Suppressor macrophage treated with lipopolysaccharide for 1 hour (primary cell): ENCODE measurements at places on chromosomes 5 and 9.
A peak's percentile ranks its signal among the peaks of the same experiment; 100 is the strongest.

- no peak for DNase-seq
Measured at GRCh38 chr5:133847301-133847700, 121.1 kb downstream of the C5orf15 start.

- DNase-seq = no peak
Measured at GRCh38 chr9:81879501-81879916, 48.7 kb upstream of the SPATA31D4 start.

- DNase-seq = peak; percentile 88
Measured at GRCh38 chr5:89120719-89121118, 237.7 kb upstream of the MEF2C start.

DNA sequence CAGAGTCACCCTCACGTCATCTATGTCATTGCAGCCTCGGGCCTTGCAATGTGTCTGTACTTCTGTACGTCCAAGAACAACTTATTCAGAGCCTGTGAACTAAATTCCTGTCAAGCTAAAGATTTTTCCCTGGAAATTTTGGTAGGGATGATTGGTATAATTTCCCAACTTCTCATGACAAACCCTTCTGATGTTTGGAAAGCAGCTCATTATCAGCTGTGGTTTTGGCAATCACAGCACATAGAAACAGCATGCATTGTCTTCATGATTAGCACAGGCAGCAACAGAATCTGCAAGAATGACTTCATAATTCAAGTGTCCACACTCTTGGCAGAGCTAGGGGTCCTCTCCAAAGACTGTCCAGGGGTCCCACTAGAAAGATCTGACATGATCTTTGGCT is 49.5 kb downstream of the APBA1 start:
- no peak for DNase-seq

GRCh38 chr9:136545692-136545964 is 220 bp downstream of the NOTCH1 start:
- no peak for DNase-seq

DNA sequence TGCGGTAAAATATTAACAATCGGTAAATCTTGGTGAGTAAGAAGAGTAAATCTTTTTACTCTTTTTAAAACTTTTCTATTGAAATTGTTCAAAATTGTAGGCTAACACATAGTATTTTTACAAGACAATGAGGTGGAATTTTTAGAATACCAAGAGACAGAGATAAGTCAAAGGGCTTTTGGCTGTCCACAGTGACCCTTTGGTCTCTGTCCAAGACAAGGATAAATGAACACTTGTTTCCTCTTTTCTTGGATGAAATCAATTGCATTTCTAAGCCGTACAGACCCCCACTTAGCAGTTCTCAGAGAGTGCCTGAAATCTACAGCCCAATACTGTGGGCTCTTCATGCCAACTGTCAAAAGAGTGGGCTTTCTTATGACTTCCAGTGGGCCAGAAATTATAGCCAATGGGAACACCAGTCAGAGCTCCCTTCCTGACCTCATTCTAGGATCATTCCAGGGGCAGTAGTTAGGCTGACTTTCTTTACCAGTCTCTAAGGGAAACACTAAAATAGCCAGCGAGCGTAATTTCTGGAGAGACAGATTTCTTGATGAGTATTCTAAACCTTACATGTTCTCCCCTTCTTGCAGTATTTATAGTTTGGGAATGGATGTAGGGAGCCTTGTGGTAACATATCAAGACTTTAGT is 74.1 kb downstream of the GALNT10 start:
- no peak for DNase-seq

GRCh38 chr9:124218438-124218982 is 39.2 kb upstream of the NEK6 start:
- DNase-seq = peak; percentile 94

GRCh38 chr5:98735806-98736507 is 37.5 kb upstream of the RGMB start:
- DNase-seq = no peak

- no peak for DNase-seq
Measured at GRCh38 chr9:125493881-125494652, 212.9 kb downstream of the MAPKAP1 start.

DNA sequence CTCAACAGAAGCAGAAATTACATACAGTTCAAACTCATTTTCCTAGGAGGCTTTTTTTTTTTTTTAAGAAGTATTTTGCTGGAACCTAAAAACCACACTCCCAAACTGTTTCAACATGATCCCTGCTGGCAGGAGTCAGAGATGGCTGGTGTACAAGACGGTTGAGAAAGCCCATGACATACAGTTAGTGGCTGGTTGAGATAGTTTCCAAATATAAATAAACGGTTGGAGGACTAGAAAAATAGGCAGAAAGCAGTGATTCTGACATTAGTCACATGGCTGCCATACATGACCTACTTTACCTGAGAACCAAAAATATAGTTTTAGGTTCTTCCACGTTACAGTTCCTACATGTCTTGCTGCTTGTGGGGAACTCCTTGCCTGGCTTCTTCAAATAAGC is 31.7 kb upstream of the BASP1 start:
- peak; percentile 41 for DNase-seq

- no peak for DNase-seq
Measured at GRCh38 chr9:129719135-129719534, 33.7 kb downstream of the PTGES start.

GRCh38 chr5:136064510-136064909 is 35.7 kb downstream of the TGFBI start:
- no peak for DNase-seq

DNA sequence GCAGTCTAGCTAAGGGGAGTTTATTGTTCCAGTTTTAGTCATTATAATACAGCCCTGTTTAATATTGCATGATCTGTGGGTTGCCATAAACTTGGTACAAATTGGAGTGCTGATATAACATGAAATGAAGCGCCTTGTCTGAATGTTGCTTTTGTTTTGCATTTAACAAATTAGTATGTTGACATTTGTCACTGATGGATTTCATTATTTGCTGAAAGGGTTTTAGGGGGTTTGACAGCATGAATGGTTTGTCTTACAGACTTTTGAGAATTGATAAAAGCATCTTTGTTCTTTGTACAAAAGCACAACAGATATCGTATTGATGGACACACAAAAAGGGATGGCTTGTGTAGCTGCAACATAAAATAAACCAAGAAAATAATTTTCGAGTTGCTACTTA is 178.3 kb downstream of the AOPEP start:
- DNase-seq = no peak

DNA sequence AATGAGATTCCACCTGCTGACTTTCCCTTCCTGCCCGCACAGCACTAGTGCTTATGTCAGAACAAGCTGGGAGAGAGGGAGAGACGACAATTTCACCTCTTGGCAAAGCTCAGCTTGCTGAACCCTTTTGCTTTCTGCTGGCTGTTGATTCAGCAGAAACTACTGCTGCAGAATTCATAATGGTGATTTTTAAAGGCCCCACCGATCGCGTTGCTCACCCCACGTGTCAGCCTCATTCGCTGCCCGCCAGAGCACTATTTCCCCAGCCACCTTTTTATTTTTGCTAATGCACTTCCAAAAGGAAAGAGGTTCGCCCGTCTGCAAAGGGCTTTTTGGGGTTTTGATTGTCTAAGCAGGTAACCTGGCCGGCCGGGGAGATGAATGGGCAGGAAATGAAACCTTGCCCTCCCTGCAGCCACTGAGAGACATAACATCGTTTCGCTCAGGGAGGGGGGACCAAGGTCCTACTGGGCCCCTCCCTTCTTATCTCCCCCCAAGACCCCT is 1.3 kb downstream of the PPP2R2B start:
- DNase-seq = no peak

DNA sequence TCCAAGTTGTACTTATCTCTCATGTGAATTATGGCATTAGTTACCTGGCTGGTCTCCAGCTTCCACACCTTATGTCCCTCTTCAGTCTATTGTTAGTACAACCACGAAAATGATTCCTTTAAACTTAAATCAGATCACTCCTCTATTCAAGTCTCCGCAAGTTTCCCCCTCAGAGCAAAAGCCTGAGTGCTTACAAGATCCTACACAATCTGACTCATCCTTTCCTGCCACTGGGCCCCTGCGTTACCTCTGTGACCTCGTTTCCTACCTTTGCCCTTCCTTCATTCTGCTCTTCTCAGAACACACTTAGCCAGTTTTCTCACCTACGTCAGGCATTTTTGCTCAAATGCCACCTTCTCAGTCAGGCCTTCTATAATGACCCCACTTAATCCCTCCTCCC is 45.1 kb upstream of the GLIS3 start:
- no peak for DNase-seq

DNA sequence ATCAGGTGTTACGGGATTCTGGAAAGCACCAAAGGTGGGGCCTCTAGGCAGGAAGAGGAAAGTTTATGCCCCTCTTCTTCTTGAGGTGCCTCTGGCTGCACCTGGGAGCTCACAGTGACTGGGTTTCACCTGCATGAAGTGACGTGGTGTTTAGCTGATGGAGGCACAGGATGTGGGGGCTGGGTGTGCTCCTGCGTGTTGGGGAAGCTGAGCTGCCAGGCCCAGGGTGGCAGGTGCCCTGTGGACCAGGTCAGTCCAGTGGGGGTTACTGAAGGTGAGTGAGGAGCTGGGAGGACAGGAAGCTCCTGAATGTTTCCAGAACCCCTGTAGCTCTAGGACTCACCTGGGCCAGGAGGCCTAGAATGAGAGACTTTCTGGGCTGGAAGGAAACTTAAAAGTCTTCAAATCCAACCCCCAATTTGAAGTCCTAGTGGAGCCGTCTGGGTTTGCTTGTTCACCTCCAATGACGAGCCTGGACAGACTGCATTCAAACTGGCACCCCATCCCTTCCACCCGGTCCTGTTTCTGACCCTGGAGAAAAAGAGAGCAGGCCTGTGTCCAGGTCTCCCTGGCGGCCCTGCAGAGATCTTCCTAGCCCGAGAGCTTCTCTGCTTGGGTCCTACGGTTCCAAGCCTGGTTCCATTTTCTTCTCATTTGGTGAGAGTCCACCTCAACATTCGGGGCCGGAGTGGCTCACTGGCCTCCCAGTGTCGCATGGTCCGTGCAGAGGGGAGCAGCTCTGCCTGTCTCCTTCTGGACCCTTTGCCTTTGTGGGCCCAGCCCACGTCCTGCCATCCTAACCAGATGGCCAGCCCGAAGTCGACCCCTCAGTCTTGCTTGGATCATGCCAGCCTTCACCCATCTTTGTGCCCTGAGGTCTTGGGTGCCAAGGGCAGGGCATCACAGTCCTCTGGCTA is 22.3 kb downstream of the TRAF1 start:
- DNase-seq = peak; percentile 43

GRCh38 chr5:15943487-15943886 is 236.1 kb downstream of the MARCHF11 start:
- DNase-seq = no peak

DNA sequence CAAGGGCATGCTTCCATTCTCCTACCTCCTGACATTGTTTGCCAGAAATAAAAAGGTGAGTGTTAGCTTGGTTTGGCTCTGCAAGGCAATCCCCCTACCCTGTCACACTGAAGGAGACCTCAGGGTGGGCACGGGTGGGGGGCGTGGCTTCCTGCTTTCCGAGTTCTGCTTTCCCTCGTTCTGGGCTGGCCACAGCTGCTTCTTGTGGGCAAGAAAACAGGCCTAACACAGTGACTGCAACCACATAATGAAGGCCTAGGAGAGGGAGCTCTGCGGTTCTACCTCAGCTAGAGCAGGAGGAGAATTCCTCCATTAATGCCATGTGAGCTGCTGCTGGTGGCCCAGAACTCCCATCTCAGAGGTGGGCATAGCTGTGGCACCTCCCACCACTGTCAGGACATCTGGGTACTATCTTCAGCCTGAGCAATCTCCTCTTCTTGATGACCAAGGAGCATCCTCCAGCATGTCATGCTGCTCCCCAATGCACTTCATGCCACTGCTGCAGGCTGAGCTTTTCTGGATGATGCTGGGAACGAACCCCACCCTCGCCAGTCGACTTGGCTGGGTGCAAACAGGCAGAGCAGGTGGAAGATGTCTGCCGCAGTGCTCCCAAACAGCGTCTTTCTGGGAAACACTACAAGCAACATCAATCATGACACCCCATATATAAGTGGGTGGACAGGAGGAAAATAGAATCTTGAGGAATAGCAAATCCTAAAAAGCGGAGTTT is 139.5 kb upstream of the RAPGEF1 start:
- DNase-seq = no peak

- DNase-seq = no peak
Measured at GRCh38 chr5:124043456-124043855, 531.5 kb downstream of the CSNK1G3 start.

- DNase-seq = no peak
Measured at GRCh38 chr5:18236386-18236785, 602.1 kb downstream of the TAF11L14 start.

DNA sequence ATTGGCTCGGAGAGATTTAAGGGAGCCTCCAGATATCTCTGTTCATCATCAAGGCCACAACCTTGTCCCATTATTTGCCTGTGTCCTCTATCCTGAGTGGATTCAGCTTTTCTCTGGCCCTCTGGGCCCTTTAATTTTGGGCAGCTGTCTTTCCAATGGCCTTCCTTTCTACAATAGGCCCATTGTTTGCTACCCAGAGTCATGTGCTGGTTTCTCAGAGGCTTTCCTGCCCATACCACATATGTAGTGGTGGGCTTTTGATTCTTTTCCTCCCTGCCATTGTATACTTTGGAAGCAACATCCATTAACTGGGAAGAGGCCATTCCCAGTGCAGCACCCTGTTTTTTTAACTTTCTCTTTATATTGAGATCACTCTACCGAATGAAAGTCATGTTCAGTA is 233.9 kb upstream of the SGCD start:
- no peak for DNase-seq

- no peak for DNase-seq
Measured at GRCh38 chr5:127101533-127101932, 28.2 kb upstream of the C5orf63 start.

GRCh38 chr9:107239474-107239873 is 43.6 kb upstream of the RAD23B start:
- DNase-seq = peak; percentile 28

DNA sequence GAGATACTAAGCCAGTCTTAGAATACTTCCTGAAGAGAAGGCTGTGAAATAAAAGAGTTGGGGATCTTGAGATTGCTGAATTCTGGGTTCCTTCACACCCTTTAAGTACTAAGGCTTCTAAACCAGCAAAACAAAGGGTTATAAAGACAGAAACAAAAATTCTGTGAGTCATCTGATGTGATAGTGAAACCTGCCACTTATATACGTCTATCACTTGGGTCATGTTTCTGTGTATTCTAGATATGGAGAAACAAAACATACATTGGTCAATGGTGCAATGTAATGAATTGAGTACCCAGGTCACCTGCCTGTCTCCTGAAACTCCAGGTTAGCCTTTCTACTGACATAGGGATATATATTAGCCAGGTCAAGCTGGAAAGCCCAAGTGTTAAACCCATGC is 319.3 kb upstream of the GRAMD2B start:
- DNase-seq = no peak

- DNase-seq = no peak
Measured at GRCh38 chr9:97543561-97543960, 42.1 kb downstream of the TMOD1 start.

- no peak for DNase-seq
Measured at GRCh38 chr5:97842687-97843086, 659.6 kb upstream of the RIOK2 start.

DNA sequence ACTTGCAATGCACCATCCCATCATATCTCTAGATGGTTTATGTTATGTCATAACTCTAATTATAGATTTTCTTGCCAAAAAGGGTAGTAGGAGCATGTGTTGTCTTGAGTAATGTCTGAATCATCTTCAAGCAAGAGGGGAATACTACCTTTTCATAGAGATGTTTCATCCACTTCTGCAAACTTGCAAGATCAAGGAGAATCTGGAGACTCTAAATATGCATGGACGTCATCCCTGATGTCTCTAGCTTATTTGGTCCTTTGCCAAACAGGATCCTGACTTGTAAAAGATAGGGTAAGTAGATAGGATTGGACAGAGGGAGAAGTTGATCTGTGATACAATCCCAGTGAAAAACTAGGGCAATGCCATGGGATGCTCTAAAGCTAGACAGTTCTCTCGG is 246.5 kb downstream of the DMRTA1 start:
- no peak for DNase-seq

- peak; percentile 47 for DNase-seq
Measured at GRCh38 chr9:110141227-110141793, 66.6 kb downstream of the C9orf152 start.
